ENCODE measurements at places on chromosomes 12 and 14. TPM values are rescaled to one million over a fixed set of nuclear protein-coding genes. Genes with fewer than 3 reads are reported as not detected.

TBX5 gene
- total RNA-seq, result 23.9 TPM

SOAT2 gene
- not detected for total RNA-seq

GRCh38 chr14:68074765-68075381 is 255.3 kb downstream of the RAD51B start:
- H3K36me3 ChIP-seq, result no peaks in the 10 kb centered on the region
- peaks cover 8% of the 10 kb centered on the region for H3K4me1 ChIP-seq
- H3K27ac ChIP-seq, result no peak overlapping the region
- DNase-seq, result no peak
- no peaks in the 10 kb centered on the region for H3K27me3 ChIP-seq

DNA sequence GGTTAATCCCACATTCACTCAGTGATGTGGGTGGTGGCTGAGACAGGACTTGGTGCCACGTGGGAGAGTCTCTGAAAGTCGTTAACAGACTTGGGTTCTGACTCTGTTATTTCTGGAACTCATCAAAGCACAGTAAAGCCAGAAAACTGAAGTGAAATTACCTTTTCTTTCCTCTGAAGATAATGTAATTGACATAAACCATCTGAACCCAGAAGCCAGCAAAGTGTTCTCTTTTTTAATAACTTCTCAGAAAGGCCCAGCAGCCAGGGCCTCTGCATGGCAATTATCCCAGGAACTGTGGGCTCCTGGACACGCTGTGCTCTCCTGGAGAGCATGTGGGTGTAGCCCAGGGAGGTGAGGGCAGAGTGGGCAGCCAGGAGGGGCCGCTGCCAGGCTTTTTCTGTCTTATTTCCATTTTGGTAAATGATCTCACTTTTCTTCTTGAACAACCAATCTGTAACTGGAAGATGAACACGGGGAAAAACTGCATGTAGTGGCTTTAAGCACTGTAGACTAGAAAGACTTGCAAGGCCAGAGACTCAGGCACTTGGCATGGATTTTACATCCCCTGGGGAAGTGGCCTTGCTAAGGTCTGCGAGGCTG is 444.1 kb upstream of the TMEM132C start:
- H3K27me3 ChIP-seq, result 0 out of 2 replicates have a peak, but pooled peaks cover 3% of the 10 kb centered on the region
- H3K36me3 ChIP-seq, result no peaks in the 10 kb centered on the region
- DNase-seq, result peak; percentile 14

ADAM21 gene
- total RNA-seq, result 0.97 TPM

- H3K27ac ChIP-seq, result no peak overlapping the region
- no peaks in the 10 kb centered on the region for H3K4me1 ChIP-seq
- no peak overlapping the region for H3K4me3 ChIP-seq
- DNase-seq, result peak; percentile 44
- H3K36me3 ChIP-seq, result peaks cover under 1% of the 10 kb centered on the region
Measured at GRCh38 chr12:93563807-93564538, 8.5 kb upstream of the SOCS2 start.

DNA sequence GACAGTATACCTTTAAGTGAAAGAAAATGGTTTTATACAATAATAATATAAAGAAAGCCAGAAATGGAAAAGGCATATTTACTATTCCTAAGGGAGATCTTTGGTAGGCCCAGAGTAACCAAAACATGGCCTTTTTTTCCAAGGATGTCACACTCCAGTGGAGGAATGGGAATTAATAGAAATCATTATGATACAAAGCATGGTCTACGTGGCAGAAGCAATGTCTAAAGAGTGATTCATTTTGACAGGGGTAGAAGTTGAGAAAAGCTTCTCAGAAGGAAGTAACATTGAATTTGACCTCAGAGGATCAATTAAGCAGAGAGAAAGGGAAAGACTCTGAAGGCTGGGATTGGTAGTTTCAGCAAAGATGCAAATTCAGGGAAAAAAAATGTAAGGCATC is 208.6 kb downstream of the BTG1 start:
- no peak for DNase-seq
- H3K4me3 ChIP-seq, result no peak overlapping the region
- no peaks in the 10 kb centered on the region for H3K36me3 ChIP-seq

HCAR1 gene
- total RNA-seq, result not detected

GRCh38 chr14:36096090-36096489 is 80.4 kb downstream of the PTCSC3 start:
- no peak overlapping the region for H3K4me3 ChIP-seq
- H3K27me3 ChIP-seq, result no peaks in the 10 kb centered on the region
- peak; percentile 91 for DNase-seq
- H3K27ac ChIP-seq, result no peak overlapping the region
- H3K36me3 ChIP-seq, result no peaks in the 10 kb centered on the region

KLRF2 gene
- not detected for total RNA-seq

PLA2G1B gene
- not detected for total RNA-seq

GRCh38 chr14:104968153-104968527 is 10.0 kb downstream of the AHNAK2 start:
- peak; percentile 68 for DNase-seq
- H3K4me1 ChIP-seq, result peaks cover 50% of the 10 kb centered on the region
- no peaks in the 10 kb centered on the region for H3K27me3 ChIP-seq
- H3K4me3 ChIP-seq, result peak overlapping the region; percentile 78
- H3K27ac ChIP-seq, result 0 out of 2 replicates have a peak overlapping the region, but pooled peaks have one; percentile 52

DNA sequence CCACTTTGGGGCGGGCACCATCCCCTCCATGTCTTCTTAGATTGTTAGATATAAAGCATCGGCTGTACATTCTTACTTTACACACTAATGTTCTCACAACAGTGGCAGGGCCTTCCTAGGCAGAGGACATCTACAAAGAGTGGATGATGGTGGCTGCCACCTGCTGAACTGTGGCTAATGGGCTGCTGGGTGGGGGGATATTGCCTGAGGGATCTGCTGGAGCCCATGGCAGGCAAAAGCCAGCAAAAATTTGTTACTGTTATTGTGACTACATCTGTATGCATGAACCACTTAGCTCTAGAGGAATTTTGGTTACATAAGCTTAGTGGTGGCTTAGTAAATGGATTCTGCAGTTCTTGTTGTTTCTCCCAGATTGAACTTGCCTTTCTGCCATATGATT is 52.6 kb downstream of the DIP2B start:
- H3K4me3 ChIP-seq, result no peak overlapping the region
- H3K27me3 ChIP-seq, result no peaks in the 10 kb centered on the region
- H3K27ac ChIP-seq, result peak overlapping the region; percentile 19
- no peaks in the 10 kb centered on the region for H3K36me3 ChIP-seq

DNA sequence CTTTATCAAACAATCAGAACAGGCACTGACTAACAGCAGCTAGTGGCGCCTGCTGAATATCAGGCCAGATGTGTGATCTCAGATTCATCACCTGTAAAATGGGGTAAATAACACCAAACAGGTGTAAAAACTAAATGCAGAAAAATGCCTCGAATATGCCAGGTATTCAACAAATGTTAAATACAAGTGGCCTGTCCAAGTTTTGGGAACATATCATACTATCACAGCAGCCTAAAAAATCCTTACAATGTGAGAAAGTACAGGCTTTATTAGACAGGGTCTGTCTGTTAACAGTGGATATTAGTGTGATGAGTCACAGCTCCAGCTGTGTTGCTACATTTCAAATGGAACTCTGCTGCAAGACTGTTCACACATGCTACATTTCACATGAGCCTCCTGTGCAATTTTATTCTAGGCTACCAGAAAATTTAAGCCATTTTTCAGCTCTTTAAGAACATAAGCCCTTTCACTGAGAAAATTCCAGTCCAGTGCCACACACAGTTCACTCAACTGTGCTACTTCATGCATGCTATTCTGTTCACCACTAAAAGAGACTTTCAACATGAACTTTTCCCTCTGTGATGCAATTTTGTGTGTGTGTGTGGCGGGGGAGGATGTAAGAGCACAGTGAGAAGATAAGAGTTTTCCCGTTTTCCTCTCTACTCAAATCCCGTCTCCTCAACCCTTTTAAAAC is 56.7 kb downstream of the MSRB3 start:
- no peaks in the 10 kb centered on the region for H3K27me3 ChIP-seq
- H3K27ac ChIP-seq, result peak overlapping the region; percentile 9
- H3K36me3 ChIP-seq, result peaks cover 34% of the 10 kb centered on the region
- DNase-seq, result peak; percentile 85

Data from GM23248 (cell line).